ENCODE measurements at places on chromosomes 3 and 15.

DNA sequence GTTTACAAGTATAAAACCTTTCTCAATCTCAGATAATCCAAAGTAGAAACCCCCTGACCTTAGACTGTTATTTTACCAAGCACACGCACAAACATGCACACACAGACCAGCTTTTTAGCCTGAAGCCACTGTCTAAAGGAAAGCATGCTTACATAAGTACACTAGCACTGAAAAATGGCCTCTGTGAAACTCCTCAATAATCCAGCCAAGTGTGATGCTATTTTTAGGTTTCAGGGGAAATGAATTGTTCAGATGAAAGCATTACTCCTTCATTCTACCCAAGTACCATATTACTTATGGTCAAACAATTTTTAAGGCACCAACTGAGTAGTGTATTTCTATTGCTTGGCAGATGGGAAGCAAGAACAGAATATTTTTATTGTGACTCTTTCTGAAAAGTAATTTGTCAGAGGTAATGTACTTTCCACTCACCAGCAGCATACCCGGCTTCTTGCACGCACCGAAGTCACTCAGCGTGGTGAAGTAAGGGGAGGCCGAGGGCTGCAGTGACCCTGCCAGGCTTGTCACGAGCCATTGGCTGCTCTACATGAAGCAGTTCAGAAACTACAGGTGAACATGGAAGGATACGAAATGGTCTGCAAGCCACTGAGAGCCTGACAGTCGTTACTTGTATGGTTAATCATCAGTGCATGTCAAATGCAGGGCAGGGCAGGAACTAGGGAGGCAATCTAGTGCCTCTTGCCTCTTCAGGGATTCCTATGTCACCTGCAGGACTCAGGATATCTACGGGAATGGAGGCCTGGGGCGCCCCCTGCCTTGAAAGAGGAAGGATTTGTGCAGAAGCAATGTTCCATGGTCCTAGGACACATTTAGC, 106.7 kb downstream of the GABRB3 start:
- peak; percentile 34 for DNase-seq

GRCh38 chr3:52248816-52249547, 3.4 kb downstream of the PPM1M start:
- DNase-seq = no peak

DNA sequence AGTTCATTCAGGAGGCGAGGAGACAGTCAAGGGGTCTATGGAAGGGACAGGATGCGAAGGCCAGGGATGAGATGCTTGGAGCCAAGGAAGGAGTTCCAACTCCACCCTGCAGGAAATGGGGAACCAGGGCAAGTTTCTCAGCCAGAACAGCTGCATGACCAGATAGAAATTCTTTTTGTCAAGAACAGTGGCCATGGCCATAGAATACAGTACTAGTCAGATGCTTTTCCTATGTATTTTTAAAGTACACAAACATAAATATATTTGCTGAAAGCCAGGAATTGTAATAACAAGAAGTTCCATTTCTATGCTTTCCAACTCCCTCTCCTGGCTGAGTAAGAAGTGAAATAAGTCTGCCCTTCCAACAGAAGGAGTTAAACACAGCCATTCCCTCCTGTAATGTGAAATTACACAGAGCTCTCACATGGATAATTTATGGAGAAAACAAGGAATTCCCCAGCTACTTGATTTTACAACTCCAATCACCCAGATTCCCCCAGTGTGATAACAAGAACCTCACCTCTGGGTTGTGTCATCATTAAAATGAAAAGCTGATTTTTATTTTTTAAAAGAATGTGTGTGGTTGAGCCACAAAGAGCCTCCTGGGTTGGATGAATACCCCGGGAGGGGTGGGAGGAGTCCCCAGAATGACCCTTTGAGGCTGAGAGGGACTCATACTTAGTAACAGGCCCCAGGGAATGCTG, 124.6 kb upstream of the ARHGEF3 start:
- DNase-seq = no peak

DNA sequence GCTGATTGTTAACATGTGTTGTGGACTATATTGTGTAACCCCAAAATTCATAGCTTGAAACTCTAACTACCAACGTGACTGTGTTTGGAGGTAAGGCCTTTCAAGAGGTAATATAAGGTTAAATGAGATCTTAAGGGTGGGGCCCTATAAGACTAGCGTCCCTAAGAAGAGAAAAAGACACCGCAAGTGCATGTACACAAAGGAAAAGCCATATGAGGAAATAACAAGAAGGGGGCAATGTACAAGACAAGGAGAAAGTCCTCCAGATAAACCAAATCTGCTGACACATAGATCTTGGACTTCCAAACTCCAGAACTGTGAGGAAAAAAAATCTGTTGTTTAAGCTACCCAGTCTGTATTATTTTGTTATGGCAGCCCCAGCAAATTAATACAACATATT, 8.6 kb downstream of the DMXL2 start:
- DNase-seq = no peak

DNA sequence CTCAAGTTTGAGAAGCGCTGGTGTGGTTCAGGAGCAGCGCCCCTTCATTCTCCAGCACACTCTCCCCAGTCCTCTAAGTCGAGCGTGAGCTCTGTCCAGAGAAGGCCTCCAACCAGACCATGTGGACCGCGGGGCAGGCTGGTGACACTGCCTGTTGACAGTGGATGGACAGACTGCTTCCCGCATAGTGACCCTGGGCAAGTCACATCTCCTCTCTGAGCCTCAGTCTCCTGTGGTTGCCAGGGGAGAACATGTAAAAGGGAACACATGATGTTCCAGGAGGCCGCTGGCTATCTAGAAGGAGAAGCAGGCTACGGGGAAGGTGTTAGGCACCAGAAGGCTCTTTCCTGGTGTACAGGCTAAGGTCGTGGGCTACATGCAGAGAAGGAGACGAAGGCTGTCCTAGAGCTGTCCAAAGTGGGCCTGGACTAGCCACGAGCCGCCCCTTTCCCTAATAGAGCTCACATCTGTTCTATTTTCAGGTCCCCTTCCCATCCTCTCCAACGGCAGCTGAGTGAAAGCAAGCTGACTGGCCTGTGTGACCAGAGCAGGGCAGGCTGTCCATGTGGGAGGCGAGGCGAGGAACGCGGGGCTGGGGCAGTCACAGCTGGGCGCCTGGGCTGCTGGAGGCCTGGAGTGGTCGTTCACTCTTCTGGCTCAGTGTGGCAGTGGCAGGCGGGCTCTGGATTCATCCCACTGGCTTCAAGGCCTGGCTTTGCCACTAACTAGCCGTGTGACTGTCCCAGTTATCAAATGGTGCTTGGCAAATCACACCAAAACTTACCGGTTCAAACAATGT, 11.1 kb downstream of the ISG20 start:
- DNase-seq = no peak

- DNase-seq = no peak
These were observed 210.2 kb upstream of the SLITRK3 start for GRCh38 chr3:165406425-165406824.
